ENCODE measurements at places on chromosomes 7 and 10.

GRCh38 chr7:116122972-116123595, 87.3 kb upstream of the TES start:
- DNase-seq, result no peak

DNA sequence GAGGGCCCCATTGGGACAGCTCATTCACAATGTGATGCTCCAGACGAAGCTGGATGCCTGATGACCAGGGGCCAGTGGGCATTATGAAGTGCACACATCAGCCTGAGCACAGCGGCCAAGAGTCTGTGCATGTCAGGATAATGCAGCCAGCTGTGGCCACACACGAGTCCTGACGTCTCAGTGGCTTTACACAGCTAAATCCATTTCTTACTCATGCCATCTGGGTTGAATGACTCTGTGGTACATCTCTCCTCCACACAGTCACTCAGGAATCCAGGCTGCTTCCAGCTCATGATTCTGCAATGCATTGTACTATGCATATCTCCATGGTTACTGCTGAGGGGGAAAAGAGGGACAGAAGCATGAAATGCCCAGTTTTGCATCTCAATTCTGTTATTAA, 123.6 kb downstream of the PRLHR start:
- no peak for DNase-seq

- no peak for DNase-seq
Measured at GRCh38 chr10:6072215-6072934, 10.2 kb upstream of the IL2RA start.

DNA sequence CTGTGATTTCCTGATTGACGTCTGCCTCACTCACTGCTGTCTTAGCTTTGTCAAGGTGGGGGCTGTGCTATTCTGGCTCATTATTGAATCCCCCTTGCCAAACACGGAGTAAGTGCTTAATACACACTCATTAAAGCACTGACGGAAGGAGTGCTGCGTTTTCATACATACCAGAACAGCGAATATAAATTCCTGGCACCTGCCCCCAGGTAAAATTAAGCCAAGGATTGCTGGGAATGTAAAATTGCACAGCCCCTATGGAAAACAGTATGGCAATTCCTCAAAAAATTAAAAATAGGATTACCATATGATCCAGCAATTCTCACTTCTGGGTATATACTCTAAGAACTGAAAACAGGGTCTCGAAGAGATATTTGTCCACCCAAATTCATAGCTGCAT, 6.6 kb downstream of the KLRG2 start:
- DNase-seq, result no peak

GRCh38 chr7:71404726-71405345, 272.9 kb downstream of the GALNT17 start:
- DNase-seq, result no peak

GRCh38 chr7:137626469-137627067, 220.2 kb downstream of the DGKI start:
- DNase-seq, result no peak

DNA sequence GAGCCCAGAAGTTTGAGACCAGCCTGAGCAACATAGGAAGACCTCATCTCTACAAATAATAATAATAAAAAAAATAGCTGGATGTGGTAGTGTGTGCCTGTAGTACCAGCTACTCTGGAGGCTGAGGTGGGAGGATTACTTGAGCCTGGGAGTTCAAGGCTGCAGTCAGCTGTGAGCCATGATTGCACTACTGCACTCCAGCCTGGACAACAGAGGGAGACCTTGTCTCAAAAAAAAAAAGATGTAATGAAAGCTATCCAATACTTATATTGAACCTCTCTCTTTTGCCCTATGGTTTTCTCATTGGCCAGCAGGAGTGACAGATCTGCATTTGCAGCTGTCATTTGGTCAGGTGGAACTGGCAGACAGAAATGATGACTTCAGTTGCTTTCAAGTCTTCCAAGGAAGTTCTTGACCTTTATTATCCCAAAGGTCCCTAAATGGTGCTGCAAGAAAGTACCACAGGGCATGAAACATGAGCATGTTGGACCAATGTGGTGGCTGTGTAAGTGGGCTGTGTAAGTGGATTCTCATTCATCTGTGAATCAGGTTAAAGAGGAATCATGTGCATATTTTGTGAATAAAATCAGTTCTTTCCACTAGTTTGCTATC, 99.4 kb downstream of the CALD1 start:
- no peak for DNase-seq

DNA sequence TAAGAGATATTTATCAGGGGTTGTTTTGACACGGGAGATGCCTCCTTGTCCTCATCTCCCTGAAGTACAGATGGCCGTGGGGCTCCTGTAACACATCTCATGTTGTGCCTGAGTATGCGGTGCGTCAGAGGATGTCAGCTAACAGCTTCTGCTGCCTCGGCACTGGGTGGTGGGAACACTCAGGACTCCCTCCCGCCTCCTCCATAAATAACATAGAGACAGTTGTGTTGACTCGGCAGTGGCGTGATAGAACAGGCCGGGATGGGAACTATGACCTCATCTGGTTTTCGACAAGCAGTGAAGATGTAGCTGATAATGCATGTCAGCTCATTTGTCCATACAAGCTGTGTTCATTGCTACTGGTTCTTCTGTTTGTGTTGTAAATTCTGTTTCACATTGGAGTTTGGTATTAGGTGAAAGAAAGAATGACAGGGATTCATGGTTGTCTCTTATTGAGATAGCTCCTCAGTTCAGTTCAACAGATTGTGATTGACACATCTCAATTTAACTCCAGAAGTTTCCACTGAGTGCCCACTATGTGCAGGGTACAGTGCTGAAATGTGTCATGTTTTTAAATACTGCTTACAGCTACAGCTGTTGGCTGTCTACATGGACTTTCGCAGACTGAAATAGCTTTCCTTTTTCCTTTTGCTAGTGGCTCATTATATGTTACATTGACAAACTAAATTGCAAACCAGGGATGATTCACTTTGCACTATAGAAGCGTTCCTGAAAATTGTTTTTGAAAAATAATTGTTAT, 87.4 kb downstream of the CHN2 start:
- no peak for DNase-seq

GRCh38 chr10:36349445-36350078, 707.5 kb upstream of the FZD8 start:
- no peak for DNase-seq

- no peak for DNase-seq
Measured at GRCh38 chr7:129746857-129747529, 135.5 kb downstream of the NRF1 start.

- no peak for DNase-seq
Measured at GRCh38 chr7:103686064-103686463, 240.1 kb upstream of the SLC26A5 start.

DNA sequence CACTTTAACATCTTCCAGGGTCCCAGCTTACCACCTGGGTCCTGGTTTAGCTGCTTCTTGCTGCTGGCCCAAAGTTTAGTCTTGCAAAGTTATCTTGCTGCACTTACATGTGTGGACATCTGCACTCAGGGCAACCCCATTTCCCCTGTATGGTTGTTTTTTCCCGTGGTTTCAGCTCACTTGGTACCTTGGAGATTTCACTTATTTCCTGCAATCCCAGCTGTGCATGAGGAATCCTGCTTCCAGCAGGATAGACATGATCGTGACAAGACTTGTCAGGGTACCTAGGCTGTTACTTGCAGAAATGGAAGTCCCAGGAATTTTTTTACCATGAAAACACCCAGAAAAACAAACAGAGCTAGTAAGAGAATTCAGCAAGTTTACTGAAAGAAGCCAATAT, 95.9 kb upstream of the LEP start:
- no peak for DNase-seq

- no peak for DNase-seq
Measured at GRCh38 chr10:30417301-30417700, 16.7 kb upstream of the MAP3K8 start.

GRCh38 chr10:127450644-127451043, 98.5 kb upstream of the NPS start:
- no peak for DNase-seq

DNA sequence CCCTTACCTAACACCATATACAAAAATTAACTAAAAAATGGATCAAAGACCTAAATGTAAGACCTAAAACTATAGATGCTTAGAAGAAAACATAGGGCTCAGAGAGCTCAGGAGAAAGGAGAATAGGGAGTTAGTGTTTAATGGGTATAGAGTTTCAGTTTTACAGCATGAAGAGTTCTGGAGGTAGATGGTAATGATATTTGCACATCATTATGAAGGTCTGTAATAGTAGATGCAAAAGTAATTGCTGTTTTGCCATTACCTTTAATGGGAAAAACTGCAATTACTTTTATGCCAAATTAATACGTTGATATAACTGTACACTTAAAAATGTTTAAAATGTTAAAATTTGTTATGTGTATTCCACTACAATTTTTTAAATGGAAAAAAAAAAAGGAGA, 39.2 kb upstream of the NANOS1 start:
- no peak for DNase-seq

- DNase-seq, result no peak
Measured at GRCh38 chr7:124702385-124702784, 63.2 kb downstream of the GPR37 start.

DNA sequence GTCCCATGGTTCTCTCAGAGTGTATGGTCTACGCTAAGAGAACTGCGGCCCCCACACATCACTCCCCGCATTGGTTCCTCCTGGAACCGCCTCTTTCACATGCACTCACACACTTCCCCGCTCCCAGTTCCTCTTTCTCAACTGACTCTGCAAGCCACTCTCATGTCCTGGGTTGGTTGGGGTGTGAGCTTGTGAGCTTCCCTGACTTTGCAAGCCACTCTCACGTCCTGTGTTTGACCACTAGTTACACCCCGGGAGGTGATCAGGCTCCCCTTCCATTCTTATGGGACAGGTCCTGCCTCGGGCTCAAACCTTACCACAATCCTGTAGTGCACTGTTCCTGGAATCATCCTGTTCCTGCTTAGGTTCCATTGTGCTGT, 105.0 kb downstream of the TRIM24 start:
- no peak for DNase-seq

GRCh38 chr7:136074843-136075242, 97.7 kb upstream of the MTPN start:
- no peak for DNase-seq

- peak; percentile 72 for DNase-seq
Measured at GRCh38 chr7:138243430-138243829, 167.2 kb downstream of the AKR1D1 start.

DNA sequence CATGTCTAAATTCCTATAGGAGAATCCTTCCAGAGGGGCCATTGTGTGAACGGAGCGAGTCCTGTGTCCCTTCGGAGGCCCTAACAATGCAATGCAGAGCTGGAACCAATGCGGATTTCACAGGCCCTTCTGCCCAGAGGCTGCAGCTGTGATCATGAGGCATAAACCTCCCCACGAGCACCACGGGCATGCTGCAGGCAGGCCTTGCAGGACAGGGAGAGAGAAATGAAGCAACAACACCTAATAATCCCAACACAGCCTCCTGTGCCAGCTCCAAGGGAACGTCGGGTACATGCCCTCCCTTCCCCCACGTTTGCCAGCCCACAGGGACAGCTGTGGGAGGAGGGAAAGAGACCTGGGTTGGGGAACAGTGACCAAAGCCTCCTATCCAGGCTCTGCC, 74.4 kb downstream of the TNS3 start:
- peak; percentile 68 for DNase-seq

DNA sequence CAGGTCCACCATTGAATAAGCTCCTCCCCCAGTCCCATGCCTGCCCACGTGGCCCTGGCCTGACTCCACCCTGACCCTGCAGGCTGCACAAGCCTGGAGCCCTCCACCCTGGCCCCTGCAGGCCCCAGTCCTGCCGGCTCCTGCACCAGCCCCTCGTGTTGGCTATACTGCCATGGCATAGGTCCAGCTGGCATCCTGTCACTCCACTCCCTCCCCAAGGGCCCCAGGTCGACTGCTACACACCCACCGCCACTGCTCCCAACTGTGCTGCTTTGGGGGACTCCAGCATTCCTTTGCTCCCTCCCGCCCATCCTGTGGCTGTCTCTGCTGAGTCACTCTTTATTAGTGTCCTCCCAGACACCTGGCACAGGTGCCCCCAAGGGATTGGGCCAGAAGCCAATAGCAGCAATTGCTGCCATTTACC, 32.4 kb upstream of the HSPA12A start:
- DNase-seq, result peak; percentile 53

GRCh38 chr10:58544135-58544534, 31.5 kb downstream of the BICC1 start:
- DNase-seq, result no peak

- no peak for DNase-seq
Measured at GRCh38 chr7:28512668-28513440, 100.5 kb downstream of the CREB5 start.

GRCh38 chr7:126450269-126450671, 802.5 kb downstream of the GRM8 start:
- DNase-seq, result no peak

- no peak for DNase-seq
Measured at GRCh38 chr10:103504181-103504783, 10.8 kb downstream of the NEURL1 start.

GRCh38 chr7:135768467-135768866, 19.9 kb upstream of the FAM180A start:
- no peak for DNase-seq

DNA sequence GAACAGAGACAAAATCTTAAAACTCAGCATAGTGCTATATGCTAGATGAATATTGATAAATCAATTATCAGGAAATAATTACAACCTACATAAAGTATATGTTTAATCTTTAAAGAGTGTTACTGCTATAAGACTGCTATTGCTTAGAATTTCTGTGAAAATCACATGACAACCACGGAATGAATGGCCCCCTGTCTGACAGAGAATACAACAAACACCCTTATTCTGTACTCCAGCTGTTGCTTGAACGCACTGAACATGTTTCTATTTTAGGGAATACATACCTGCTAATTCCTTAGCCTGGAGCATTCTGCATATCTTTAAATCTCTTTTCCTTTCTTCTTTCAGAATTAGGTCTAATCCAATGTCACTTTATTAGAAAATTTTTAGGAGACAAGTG, 452.4 kb upstream of the PHF14 start:
- DNase-seq, result no peak

- DNase-seq, result no peak
Measured at GRCh38 chr7:21771266-21771665, 174.4 kb downstream of the CDCA7L start.

- DNase-seq, result no peak
Measured at GRCh38 chr7:141013345-141013715, 1.4 kb downstream of the MRPS33 start.

DNA sequence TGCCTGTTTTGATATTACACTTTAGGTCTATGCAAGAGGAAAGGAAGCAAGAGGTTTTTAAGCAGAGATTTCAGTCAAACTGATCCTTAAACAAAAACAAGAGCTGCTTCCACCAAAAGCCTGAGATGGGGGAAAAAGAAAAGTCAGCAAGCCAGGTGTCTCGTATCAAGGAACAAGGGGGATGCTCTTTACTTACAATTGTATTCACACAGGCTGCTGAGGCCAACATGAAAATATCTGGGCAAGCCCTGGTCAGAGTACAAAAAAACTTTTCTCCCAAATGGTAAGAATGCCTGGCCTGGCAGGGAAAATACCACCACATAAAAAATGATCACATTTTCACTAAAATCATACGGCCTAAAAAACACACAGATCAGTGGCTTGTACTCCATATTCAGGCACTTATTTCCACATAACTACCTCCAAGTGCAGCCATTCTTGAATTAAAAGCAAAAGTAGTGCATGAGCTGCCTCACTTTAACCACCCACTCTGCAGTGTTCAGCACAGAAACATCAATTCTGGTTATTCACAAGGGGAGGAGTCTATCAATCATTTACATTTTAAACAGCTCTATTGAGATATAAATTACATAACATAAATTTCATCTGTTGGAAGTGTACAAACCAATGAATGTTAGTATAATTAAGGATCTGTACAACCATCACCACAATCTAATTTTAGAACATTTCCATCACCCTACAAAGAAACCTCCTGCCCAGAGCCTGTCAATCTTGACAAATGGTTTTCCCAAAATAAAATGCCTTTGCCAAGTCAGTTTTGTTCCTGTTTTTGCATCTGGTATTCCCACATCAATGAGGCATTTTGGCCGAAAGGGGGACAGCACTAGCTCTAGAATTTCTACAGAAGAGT, 70.2 kb downstream of the GRB10 start:
- no peak for DNase-seq
